ENCODE measurements at places on chromosomes 4 and X.

DNA sequence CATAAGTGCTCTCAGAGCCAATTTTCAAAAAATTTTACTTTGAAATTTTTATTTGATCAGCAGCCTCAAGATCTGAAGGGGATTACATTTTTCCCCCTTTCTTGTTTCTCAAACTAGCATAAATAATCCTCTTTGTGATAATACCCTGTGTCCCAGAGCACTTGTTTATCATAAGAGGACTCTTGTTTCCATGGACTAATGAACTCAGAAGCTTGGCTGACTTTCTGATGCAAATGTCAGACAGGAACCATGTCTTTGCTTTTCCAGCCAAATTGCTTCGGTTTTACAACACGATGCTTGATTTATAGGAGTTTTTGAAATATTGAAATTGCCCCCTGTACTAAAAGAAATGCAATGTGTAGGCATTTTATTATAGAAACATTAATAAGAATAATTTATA, 859.3 kb upstream of the LCORL start:
- no peaks in the 10 kb centered on the region for H3K36me3 ChIP-seq
- no peaks in the 10 kb centered on the region for H3K27me3 ChIP-seq
- H3K4me1 ChIP-seq: peaks cover 5% of the 10 kb centered on the region
- no peak overlapping the region for H3K4me3 ChIP-seq

- no peaks in the 10 kb centered on the region for H3K36me3 ChIP-seq
- DNase-seq: peak; percentile 42
- no peak overlapping the region for H3K27ac ChIP-seq
- no peaks in the 10 kb centered on the region for H3K27me3 ChIP-seq
These were observed 37.9 kb upstream of the NKAP start for GRCh38 chrX:119981286-119982070.

DNA sequence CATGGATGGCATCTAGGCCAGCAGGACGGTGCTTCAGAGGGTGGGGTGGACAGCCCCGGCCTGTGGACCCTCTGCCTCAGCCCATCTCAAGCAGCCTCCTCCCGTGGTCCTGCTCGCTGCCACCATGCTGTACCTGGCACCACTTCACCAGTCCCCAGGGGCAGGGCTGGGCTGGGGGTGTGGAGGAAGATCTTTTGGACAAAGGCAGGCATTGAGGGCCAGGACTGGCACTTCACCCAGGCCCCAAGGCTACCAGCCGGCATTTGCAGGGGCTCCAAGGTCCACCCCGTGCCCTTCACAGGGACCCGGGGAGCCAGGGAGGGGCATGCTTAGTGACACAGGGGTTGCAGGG, 713 bp downstream of the PLXNB3 start:
- H3K4me1 ChIP-seq: peaks cover 10% of the 10 kb centered on the region
- H3K4me3 ChIP-seq: no peak overlapping the region
- no peak overlapping the region for H3K27ac ChIP-seq
- DNase-seq: no peak
- H3K36me3 ChIP-seq: no peaks in the 10 kb centered on the region
- no peaks in the 10 kb centered on the region for H3K27me3 ChIP-seq

DNA sequence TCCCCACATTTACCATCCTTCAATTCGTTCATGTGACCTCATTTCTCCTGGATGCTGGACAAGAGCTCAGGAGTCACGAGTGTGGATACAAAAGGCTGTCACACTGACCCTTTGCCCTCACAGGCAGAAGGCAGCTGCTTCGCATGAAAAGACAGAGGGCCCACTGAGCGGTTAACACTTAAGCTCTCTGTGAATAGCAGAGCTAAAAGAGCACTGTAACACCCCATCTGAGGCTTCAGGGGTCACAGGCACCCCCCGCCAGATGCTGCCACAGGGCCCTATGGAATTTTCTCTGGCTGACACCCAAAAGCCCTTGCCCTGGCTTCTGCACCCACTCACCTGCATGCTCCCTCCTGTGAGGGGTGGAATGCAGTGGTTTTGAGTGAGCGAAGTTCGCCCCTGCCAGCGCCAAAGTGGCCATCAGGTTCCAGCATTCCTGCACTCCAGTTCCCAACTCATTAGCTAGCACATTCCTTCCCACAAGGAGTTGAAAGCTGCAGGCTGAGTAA, 360.9 kb downstream of the PPP3CA start:
- no peaks in the 10 kb centered on the region for H3K27me3 ChIP-seq
- no peak overlapping the region for H3K4me3 ChIP-seq
- H3K27ac ChIP-seq: no peak overlapping the region
- no peak for DNase-seq

DNA sequence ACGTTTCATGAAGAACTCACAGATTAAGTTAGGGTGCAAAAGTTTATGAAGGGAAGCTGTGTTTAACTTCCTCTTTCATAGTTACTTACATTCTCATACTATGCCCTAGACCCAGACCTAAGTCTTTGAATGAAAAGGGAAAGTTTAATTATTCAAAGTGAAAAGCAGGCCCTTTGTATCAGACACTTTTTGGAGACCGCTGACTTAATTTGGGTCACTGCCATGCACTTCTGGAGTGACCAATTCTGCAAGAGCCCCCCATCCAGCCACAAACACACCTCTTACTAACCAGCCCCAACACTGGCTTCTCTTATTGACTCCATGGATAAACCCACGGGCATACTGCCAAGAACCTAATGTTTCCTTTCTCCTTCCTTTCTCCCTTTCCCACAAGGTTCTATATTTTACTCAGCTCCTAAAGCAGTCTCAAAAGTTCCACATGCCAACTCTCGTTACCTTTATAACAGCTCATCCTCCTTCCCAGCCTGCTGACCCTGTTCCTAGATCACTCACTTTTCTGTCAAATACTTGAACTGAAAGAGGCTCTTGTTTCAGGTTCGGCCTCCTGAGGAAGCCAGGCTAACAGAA, 34.5 kb downstream of the ABCE1 start:
- H3K27me3 ChIP-seq: no peaks in the 10 kb centered on the region
- H3K4me3 ChIP-seq: no peak overlapping the region
- DNase-seq: no peak
- no peaks in the 10 kb centered on the region for H3K4me1 ChIP-seq
- no peak overlapping the region for H3K27ac ChIP-seq

DNA sequence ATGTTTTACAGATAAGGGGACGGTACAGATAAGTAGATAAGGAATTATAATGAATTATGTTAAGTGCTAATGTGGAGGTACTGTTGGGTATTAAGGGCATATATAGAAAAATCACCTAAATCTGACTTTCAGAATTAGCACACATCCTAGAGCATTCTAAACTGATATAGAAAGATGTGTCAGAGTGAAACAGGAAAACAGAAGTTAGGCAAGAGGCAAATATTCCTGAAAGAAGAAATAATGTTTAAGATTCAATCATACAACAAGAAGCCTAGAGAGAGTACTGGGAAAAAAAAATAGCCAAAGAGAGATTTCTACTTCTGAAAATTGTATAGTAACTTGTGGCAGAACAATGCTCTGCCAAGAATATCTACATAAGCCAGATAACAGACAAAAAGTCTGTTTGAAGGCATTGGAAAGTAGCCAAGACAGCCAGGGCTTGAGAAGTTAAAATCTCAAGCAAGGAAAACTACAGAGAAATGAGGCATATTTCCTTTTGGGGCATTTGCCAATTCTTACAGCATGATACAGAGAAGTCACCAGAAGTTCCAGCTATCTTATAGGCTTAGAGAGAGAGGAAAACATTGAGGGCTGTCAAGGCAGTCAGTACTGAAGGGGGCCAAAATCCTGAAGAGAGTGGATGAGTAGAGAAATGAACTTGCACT, 646.0 kb downstream of the RPA4 start:
- no peak for DNase-seq
- no peak overlapping the region for H3K4me3 ChIP-seq
- no peaks in the 10 kb centered on the region for H3K4me1 ChIP-seq
- H3K36me3 ChIP-seq: no peaks in the 10 kb centered on the region

All from HCT116 (cell line).